ENCODE measurements at places on chromosomes 11 and 22.

GRCh38 chr11:62645671-62645945 is 805 bp downstream of the GANAB start:
- DNase-seq = no peak

- DNase-seq = no peak
Observed at GRCh38 chr11:128046213-128046612, 541.1 kb downstream of the ETS1 start.

GRCh38 chr11:123527526-123527925 is 97.5 kb downstream of the GRAMD1B start:
- no peak for DNase-seq

DNA sequence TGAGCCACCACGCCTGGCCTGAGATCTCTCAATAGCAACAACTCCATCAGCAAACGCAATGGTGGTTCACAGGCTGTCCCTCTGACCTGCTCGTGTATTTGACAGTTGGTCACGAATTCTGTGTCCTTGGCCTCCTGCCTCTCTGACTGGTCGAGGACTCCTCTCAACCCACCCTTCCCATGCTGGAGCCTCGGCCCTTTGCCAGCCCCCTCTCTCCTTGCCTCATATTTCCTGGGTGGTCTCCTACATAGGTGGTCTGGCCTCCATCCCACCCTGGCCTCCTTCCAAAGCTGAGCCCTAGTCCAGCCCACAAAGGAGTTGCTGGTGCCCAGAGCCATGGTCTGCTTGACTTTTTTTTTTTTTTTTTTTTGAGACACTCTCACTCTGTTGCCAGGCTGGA is 11.4 kb upstream of the A4GALT start:
- no peak for DNase-seq

- no peak for DNase-seq
Observed at GRCh38 chr22:40714499-40715337, 35.4 kb downstream of the MCHR1 start.

DNA sequence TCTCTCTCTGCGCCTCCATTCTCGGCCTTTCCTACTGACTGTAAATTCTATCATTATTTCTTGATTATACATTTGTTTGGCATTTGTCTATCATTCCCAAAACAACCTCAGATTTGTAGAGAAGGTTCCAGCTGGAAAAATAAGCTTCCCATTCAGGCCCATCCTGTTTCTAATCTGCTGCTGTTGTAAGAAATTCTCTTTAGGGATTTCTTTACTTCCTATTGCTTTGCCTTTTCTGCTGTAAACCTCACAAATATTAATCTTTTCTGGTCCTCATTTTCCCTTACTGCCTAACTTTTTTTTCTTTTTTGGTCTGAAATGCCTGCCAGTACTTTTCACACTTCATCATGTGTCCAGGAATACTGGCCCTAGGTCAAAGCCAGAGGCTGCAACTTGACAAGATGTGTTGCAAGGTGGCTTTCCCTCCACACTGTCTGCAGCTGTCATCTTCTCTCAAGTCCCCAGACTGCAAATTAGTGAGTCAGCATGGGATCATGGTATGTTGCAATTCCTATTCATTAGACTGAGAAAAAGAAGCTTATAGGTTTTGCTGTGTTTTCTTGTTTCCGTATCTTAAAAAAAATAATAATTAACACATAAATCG is 858.7 kb upstream of the CHORDC1 start:
- no peak for DNase-seq

GRCh38 chr11:86593833-86594232 is 78.6 kb downstream of the ME3 start:
- no peak for DNase-seq

DNA sequence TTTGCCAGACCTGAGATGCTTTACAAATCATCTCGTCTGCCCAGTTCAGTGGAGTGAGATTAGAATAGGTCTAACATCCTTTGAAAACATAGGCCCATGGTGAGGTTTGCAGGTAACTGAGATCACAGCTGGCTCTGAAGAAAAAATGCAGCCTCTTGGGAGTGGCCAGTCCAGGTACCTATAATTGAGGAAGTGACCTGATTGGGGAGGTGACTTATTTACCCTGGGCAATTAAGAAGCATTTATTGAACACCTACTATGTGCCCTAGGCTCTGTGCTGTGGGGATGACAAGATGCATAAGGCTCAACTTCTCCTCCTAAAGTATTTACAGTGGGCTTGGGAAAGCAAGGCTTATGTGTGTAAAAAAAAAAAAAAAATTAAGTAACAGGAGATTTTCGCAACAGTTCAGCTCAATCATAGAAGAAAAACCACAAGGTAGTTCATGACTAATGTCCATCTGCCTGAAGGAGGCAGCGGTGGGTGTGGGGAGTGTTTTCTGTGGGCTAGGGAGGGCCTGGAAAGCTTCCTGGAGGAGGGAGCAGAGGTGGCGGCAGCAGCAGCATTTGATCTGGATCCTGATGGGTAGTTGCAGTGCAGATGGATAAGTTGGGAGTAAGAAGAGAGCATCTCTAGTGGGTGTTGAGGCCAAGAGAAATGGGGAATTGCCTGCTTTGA is 16.1 kb downstream of the MICAL2 start:
- no peak for DNase-seq

DNA sequence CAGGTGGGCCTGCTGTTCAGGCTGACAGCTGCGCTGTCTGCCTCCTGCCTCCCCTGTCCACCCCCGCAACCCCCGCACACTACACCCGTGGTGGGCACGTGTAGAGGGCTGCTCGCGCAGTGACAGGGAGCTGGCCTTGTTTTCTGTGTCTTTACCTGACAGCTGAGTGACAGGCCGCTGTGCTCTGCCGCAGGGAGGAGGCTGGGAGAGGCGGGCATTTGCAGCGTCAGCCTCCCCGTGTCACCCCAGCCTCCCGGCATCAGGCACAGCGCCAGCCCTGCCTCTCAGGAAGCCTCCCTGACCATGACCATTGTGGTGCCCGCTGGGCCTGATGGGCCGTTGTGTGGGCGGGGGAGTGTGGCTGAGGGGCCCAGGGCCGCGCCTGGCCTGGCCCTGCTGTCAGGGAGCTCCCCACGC is 32.0 kb upstream of the RELT start:
- no peak for DNase-seq

DNA sequence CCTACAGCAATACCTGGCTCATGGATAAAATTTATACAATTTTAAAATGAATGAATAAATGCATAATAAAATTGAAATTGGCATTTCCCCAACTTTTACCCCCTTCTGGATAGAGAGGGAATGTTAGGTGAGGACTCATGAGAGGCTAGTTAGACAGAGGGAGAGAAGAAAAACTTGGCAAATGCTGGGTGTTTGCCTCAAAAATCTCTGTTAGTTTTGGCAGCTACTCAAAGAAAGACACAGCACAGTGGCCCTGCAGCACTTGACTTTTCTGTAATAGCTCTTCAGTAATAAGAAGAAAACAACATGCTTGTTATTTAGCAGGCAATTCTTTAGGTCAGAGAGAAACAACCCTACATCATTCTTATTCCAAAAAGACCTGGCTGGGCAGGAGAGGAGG is 20.7 kb upstream of the IZUMO1R start:
- no peak for DNase-seq

- no peak for DNase-seq
Observed at GRCh38 chr11:5252192-5252918, 2.2 kb downstream of the HBG2 start.

DNA sequence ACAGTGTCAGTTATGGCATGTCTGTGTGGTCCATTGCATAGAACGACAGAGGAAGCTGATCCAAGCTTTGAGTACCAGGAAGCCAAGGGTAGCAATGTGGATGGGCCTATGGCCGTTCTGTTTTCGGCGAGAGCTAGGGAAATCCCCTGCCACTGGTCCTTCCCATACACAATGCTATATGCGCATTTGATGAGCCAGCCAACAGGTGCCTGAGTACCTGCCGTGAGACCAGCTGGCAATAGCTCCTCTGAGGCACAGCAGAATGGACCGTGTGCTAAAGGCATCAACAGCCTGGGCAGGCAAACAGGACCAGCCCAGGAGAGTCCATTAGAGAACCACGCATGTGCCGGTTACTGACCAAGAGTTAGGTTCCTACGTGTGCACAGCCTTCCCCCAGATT is 753.0 kb downstream of the NTM start:
- no peak for DNase-seq

DNA sequence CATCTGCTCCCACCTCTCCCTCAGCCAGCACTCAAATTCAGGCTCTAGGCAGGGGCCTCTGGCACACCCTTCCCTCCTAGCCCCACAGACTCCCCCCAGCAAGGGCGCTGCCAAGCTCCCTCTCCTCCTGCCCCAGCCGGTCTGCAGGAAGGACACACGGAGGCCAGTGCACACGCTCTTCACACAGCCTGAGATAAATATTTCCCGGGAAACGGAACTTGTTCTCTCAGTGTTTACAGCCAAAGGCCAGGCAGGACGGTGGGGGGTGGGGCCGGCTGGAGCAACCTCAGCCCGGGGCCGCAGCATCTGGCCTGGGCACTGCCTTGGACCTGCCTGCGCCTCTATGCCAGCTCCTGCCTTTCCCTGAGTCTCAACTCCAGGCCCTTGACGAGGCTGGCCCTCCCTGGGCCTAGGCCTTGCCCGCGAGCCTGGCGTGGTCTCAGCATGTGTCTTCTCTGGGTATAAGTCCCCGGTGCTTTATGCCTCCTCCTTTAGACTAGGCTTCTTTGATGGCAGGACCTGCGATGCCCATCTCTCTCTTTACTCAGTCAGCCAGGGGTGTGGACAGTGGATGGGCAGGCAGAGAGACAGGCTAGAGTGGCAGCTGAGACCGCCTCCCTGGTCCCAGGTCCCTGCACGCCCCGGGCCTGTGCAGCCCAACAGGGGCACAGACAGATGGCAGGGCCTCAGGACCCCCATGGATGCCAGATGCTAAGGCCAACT is 48.4 kb downstream of the PDE2A start:
- DNase-seq = peak; percentile 46

DNA sequence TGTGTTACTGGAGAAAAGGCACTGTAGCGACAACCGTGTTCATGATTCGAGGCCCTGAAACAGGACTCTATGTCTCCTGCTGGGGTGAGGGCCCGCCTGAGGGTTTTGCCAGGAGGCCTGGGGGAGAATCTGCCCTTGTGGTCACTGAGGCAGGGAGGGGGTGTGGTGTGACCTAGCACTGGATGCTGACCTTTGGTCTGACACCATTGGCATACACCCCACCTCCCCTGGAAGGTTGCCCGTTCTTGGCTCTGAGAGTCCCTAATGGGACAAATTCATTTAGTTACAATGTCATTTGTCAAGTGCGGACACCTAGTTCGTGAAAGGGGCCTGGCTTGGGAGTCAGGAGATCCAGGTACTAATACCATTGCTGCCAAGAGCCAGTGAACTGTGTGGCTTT is 29.0 kb downstream of the NECTIN1 start:
- no peak for DNase-seq

GRCh38 chr11:132610216-132610615 is 922.1 kb downstream of the OPCML start:
- DNase-seq = no peak

- peak; percentile 64 for DNase-seq
Observed at GRCh38 chr11:8006349-8006977, 19.3 kb downstream of the EIF3F start.

DNA sequence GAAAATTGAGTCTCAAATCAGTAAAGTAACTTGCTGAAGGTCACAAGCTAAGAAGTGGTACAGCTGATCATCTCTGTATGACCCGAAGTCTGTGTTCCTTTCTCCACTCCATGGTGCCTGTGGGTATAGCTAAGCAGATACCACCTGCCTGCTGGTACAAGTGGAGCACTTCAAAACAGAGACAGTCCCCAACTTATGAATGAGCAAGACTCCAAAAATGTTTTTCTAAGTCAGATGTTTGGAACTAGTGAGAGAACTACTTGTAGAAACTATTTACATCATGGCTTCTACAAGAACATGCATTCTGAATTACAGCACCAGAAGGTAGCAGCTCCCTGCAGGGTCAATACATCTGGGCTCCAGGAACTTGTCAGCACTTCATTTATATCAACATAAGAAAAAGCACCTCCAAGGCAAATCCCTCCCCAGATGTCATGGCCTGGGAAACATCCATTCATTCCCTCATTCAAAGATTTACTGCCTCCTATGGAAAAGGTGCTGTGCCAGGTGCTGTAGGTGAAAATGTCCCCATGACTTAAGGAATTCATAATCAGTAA is 94.7 kb downstream of the SERGEF start:
- DNase-seq = no peak

- no peak for DNase-seq
Observed at GRCh38 chr11:122778148-122778547, 60.2 kb upstream of the CRTAM start.

GRCh38 chr11:112318184-112318591 is 57.5 kb upstream of the PLET1 start:
- no peak for DNase-seq

DNA sequence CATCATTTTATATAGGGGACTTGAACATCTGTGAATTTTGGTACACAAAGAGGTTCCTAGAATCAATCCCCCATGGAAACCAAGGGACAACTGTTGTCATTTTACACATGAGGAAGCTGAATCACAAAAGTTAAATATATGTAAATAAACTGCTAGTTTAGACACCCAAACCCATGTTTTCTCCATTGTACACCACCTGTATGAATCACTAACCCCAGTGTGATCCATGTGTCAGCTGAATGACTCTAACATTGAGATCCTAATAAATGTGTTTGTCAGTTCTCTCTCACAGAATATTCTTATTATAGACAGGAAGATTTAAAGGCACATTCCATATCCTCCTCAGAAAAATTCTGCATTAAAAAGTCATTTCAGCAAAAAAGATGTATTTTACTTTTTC is 83.3 kb downstream of the ATG16L2 start:
- DNase-seq = no peak

GRCh38 chr22:31055635-31056159 is 25.4 kb upstream of the SMTN start:
- DNase-seq = peak; percentile 90

- DNase-seq = no peak
Observed at GRCh38 chr11:83238111-83238510, 44.6 kb downstream of the ANKRD42 start.

- no peak for DNase-seq
Observed at GRCh38 chr11:92140021-92140420, 84.6 kb upstream of the FAT3 start.

GRCh38 chr11:69703768-69704507 is at the start of gene FGF19:
FGF19 (minus strand) TSS chr11:69704022; CDS start chr11:69703876, 146 bp downstream.
- peak; percentile 97 for DNase-seq

DNA sequence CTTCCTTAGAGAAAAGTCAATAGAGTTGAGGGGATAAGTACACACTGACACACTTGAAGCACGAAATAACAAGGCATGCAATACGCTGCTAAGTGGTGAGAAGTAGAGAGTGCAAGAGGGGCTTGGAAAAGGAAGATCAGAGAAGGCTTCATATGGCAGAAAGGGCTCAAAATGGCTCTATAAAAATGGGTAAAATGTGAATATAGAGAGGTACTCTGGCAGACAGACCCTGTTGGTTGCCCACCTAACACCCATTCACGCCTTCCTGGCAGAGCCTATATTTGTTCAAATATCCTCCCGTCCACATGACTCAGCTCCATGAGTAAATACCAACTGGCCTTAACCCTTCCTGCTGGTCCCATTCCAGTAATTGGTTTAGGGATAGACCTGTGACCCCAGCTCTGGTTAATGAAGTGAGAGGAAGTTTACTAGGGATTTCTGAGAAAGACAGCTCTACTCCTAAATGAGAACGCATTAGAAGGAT is 38.9 kb upstream of the CCDC34 start:
- no peak for DNase-seq

Data from HuH-7.5 (cell line).